ENCODE measurements at places on chromosomes 6 and 20. TPM values are rescaled to one million over a fixed set of nuclear protein-coding genes. Genes with fewer than 3 reads are reported as not detected.

- H3K27me3 ChIP-seq, result no peaks in the 10 kb centered on the region
- H3K4me1 ChIP-seq, result no peaks in the 10 kb centered on the region
- H3K36me3 ChIP-seq, result no peaks in the 10 kb centered on the region
- DNase-seq, result no peak
- H3K27ac ChIP-seq, result no peak overlapping the region
Measured at GRCh38 chr6:104653781-104654180, 205.9 kb downstream of the HACE1 start.

- no peak for DNase-seq
- H3K4me3 ChIP-seq, result no peak overlapping the region
- no peak overlapping the region for H3K27ac ChIP-seq
- no peaks in the 10 kb centered on the region for H3K4me1 ChIP-seq
- H3K27me3 ChIP-seq, result no peaks in the 10 kb centered on the region
Measured at GRCh38 chr6:150565945-150566344, 33.7 kb upstream of the PLEKHG1 start.

GRCh38 chr20:32894026-32894483 lies 35.3 kb downstream of the EFCAB8 start:
- H3K4me3 ChIP-seq, result no peak overlapping the region
- H3K27ac ChIP-seq, result no peak overlapping the region
- DNase-seq, result no peak
- H3K27me3 ChIP-seq, result no peaks in the 10 kb centered on the region
- H3K4me1 ChIP-seq, result no peaks in the 10 kb centered on the region

GRCh38 chr20:56454754-56455153 lies 13.7 kb upstream of the RTF2 start:
- H3K27ac ChIP-seq, result no peak overlapping the region
- no peak overlapping the region for H3K4me3 ChIP-seq
- no peak for DNase-seq
- no peaks in the 10 kb centered on the region for H3K36me3 ChIP-seq
- no peaks in the 10 kb centered on the region for H3K4me1 ChIP-seq

- H3K36me3 ChIP-seq, result no peaks in the 10 kb centered on the region
- no peak overlapping the region for H3K4me3 ChIP-seq
- no peak for DNase-seq
- H3K27me3 ChIP-seq, result no peaks in the 10 kb centered on the region
- H3K4me1 ChIP-seq, result no peaks in the 10 kb centered on the region
Measured at GRCh38 chr20:37426106-37426505, 80.2 kb downstream of the SRC start.

DNA sequence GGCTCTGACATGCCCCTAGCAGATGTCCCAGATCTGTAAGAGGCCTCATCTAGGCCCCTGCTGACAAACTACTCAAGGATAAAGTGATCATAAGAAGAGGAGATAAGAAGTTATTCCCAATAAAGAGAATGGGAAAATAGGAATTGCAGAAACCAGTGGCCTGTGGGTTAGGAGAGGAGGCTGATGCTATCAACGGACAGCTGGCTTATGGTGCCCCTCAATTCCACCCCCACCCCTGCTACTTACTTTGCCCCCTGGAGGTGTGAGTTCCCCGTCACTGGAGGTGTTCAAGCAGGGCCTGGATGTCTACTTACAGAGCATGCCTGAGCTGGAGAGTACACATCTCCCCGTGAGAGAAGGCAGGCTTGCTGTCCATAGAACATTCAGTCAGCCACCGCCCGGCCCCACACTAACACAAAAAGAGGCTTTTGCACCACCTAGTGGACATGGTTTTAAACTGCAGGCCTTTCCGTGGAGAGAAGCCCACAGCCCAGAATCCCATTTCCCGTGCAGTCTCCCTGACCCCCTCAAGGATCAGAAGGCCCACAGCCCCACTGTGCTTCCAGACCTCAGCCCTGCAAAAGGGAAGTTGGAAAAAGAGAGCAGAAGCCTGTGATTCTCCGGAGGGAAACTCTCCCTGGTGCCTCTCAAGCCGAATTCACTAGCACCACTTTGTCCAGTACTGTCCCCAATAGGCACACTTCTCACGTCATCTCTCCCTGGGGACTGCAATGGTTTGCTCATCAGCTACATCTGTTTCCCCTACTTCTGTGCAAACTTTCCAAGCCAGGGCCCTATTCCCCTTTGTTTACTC lies 23.8 kb upstream of the BNIP5 start:
- no peak overlapping the region for H3K4me3 ChIP-seq
- no peaks in the 10 kb centered on the region for H3K27me3 ChIP-seq
- no peaks in the 10 kb centered on the region for H3K4me1 ChIP-seq
- no peak overlapping the region for H3K27ac ChIP-seq
- H3K36me3 ChIP-seq, result no peaks in the 10 kb centered on the region
- peak; percentile 84 for DNase-seq

- no peak overlapping the region for H3K27ac ChIP-seq
- no peaks in the 10 kb centered on the region for H3K36me3 ChIP-seq
- no peak for DNase-seq
Measured at GRCh38 chr20:59656417-59656816, 52.1 kb downstream of the PHACTR3 start.

DNA sequence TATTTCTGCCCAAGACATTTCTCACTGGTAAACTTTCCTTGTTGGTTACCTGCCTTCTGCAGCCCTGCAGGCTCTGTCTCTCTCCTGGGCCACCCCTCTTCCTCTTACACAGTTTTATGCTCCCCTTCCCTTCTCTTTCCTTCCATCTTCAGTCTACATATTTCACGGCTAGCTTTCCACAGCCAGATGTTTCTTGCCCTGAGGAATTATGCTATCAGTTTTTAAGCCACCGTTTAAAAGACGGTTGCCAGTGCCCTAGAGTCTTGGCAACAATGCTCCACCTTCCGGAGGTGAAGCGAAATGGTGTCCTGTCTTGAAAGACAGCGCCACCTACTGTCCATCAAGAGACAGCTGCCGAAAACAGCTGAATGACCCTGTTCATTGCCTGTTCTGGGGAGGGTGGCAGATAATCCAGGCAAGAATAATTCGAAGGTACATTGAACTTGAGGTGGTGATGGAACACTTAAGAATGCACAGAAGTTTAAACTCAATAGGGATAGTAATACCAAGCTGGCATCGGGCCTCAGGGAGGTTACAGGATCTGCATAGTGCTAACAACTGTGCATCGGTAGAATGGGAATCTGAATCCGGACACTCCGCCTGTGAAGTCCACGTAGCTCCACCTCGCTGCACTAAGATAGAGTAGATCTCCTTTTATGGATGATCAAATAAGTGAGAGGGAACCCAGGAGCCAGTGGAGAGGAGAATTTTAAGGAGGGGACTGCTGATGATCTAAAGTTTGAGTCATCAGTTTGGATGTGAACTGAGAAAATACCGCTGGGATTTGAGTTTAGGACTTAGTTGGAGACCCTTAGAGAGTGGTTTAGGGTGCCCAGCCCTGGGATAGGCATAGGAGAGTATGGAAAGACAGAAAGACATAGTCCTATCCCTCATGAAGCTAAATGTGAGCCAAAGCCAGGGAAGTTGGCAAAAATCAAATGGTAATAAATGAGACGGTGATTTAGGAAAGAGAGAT lies 4.8 kb upstream of the TRIM40 start:
- H3K36me3 ChIP-seq, result no peaks in the 10 kb centered on the region
- no peak overlapping the region for H3K4me3 ChIP-seq
- peaks cover 37% of the 10 kb centered on the region for H3K27me3 ChIP-seq

DNA sequence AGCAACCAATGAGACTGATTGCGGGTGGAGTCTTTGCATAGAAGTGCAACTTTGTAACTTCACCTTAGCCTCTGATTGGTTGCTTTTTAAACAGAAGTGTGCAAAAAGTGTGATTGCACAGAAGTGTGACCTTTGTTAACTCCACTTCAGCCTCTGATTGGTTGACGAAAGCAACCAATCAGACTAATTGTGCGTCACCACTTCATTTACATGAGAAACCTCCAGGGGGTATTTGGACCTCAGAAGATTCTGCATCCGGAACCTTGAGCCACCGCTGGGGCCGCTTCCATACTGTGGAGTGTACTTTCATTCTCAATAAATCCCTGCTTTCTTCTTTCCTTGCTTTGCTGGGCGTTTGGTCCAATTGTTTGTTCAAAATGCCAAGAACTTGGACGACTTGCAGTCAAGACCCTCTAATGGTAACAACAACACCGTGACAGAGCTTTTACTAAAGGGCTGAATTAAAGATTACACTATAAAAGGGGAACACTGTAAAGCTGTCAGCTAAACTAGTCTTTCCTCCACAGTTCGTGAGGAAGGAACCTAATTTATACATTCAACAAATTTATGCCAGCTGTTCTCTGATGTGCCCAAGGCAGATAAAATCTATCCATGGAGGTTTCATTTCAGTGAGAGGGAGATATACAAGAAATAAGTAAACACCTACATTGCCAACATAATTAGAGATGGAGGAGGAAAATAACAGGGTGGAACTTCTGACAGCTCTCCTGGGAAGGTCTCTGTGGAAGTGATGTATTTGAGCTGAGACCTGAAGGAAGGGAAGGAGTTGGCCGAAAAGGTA lies 1.4 kb upstream of the HECA start:
- H3K4me1 ChIP-seq, result peaks cover 12% of the 10 kb centered on the region

Gene TMEM74B
- 1.6 TPM for total RNA-seq

Gene DEFB124
- total RNA-seq, result not detected

Measured in pancreas (tissue), 10 donors.